ENCODE measurements at places on chromosomes 12 and 14.

- DNase-seq, result no peak
Observed at GRCh38 chr14:90204516-90204915, 51.8 kb upstream of the PSMC1 start.

DNA sequence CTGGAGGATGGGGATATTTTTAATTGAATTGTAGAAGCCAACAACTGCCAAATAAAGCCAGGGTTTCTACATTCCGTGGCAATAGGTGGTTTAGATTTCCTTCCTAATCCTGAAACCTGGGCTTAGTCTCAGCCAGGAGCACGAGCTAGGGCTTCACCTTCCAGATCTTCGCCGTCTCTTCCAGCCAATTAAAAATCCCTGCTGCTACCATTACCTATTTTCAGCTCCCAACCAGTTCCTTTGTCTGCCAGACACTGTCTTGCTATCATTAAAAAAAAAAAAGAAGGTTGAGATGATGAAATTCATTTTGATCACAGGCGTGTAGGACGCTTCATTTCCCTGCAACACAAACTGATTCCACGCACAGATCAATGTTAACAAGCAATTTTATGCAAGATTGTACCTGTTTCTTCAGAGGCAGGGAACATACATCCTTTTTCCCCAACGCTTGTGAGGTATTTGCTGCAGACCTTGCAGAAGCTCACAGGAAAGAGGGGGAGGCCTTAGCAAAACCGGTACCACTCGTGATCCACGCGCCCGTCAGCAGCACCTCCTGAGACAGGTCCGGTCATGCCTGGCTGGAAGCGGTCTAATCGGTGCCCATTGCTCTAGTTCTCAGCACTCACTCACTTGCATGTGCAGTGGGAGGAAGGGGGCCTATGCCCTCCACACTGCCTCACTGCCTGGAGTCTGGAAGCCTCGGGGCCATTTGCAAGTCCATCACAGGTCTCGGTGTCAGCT lies 65.1 kb downstream of the SLC6A12 start:
- DNase-seq, result no peak

DNA sequence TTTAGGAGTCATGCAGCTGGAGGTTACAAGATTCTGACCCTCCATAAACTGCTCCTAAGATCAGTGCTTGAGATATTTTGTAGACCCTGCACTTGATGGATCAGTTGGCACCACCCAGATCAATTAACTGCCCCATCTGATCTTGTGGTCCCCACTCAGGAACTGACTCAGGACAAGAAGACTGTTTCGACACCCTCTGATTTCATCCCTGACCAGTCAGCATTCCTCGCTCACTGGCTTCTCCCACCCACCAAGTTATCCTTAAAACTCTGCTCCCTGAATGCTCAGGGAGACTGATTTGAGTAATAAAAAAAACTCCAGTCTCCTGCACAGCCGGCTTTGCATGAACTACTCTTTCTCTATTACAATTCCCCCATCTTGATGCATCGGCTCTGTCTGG lies 360.2 kb downstream of the GALC start:
- no peak for DNase-seq

DNA sequence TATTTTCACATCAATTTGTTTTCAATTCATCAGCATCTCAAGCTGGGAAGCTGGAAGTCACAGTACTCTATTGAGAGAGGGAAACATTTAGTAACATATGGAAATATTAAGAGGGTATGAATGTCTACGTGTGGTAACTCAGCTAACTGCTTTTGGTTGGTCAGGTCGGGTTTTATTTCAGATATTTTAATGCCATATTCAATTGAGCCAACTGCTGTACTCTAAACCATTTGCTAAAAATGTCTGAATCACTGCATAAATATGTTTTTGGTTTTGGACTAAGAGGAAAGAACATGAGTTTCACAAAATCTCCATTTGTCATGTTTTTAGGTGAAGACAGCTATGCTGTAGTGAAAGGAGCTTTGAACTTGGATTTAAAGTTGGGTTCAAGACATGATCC lies 18.9 kb upstream of the PPFIBP1 start:
- DNase-seq, result no peak

DNA sequence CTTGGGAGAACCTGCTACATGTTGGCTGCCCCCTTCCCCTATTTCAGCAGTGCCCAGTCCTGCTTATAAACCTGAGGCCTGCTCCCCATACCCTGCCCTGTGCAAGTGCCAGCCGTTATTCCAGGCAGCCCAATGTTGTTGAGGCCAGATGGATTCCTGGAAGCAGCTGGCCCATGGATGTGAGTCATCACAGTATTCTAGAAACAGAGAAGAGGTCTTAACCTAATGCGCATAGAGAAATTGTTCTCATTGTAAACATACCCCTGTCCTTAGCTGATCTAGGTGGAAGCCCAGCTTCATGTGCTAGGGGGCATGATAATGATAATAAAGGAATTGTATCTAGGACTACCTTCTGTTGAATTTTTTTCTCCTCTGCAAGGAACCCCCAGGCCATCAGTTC lies 69.7 kb downstream of the TSPAN11 start:
- peak; percentile 43 for DNase-seq

DNA sequence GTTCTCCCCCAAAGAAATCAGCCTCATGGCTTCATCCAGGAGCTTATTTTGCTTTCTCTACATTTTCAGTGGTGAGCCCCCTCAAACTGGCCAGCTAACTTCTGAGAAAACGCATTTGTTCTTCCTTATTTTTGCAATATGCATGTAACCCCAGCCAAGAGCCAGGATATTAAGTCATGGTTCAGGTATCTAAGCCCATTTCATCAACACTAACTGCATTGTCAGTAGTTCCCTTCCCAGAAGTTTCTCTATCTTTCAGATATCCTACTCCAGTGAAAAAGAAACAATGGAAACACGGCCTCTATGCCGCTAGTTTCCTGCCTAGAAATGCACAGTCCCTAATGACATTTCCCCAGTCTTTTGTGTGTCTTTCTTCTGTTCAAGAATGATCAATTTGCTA lies 102.8 kb upstream of the RASSF8 start:
- no peak for DNase-seq

Measured in non-pigmented ciliary epithelial cell (primary cell).